ENCODE measurements at places on chromosomes 1 and 21. TPM values are rescaled to one million over a fixed set of nuclear protein-coding genes. Genes with fewer than 3 reads are reported as not detected.
A peak's percentile ranks its signal among the peaks of the same experiment; 100 is the strongest.

GRCh38 chr21:25647647-25648046 lies 8.6 kb downstream of the JAM2 start:
- H3K4me3 ChIP-seq = no peak overlapping the region
- H3K4me1 ChIP-seq = peaks cover 5% of the 10 kb centered on the region
- DNase-seq = no peak
- H3K36me3 ChIP-seq = no peaks in the 10 kb centered on the region
- H3K27me3 ChIP-seq = peaks cover 20% of the 10 kb centered on the region

MYBPH gene
- total RNA-seq = not detected

EPHA8 gene
- not detected for total RNA-seq

DNA sequence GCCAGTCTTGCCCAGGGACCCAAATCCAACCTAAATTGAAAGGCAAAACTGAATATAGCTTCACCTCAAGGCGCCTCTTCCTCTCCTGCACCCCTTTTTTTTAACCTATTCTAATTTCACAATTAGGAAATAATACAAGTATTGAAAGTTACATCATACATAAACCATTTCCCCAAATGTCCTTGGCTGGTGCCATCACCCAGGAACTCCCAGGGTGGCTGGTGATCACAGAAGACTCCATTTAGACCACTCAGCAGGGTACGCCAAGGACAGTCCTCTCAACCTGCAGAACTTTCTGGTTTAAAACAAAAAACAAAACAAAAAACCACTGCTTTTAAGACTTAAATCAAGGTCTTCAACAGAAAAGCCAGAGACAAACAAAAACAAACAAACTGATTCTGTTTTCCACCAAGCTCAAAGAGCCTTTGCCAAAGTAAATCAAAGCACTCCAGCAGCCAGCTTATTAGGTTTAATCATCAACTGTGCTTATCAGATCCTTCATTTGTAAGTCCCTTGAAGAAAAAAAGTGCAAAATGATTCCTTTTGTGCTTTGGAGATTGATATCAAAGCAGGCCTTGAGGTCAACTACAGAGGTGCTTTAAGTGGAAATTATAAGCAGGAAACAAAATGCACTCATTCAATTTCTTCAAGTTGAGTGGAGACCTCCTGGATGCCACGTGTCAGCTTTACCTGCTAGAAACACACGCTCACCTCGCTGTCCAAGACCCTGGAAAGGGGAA lies 113.0 kb downstream of the ETS2 start:
- no peaks in the 10 kb centered on the region for H3K36me3 ChIP-seq
- peaks cover 17% of the 10 kb centered on the region for H3K27me3 ChIP-seq
- DNase-seq = no peak
- H3K4me3 ChIP-seq = no peak overlapping the region

GRCh38 chr1:245458761-245459174 lies 304.0 kb downstream of the KIF26B start:
- H3K4me3 ChIP-seq = no peak overlapping the region
- no peak for DNase-seq
- no peaks in the 10 kb centered on the region for H3K36me3 ChIP-seq

- peak overlapping the region; percentile 87 for H3K4me3 ChIP-seq
- peak overlapping the region; percentile 95 for H3K27ac ChIP-seq
- no peaks in the 10 kb centered on the region for H3K36me3 ChIP-seq
- H3K27me3 ChIP-seq = no peaks in the 10 kb centered on the region
- peak; percentile 21 for DNase-seq
These were observed 188.9 kb upstream of the EDN2 start for GRCh38 chr1:41673378-41673777.

- H3K4me3 ChIP-seq = no peak overlapping the region
- no peak for DNase-seq
- H3K27me3 ChIP-seq = no peaks in the 10 kb centered on the region
- H3K4me1 ChIP-seq = no peaks in the 10 kb centered on the region
- H3K27ac ChIP-seq = no peak overlapping the region
These were observed 179.2 kb downstream of the NFIA start for GRCh38 chr1:61261595-61261994.

GRCh38 chr1:33460947-33461629 lies 11.4 kb upstream of the ZSCAN20 start:
- H3K4me3 ChIP-seq = no peak overlapping the region
- DNase-seq = no peak
- H3K27me3 ChIP-seq = peaks cover 43% of the 10 kb centered on the region
- peaks cover 17% of the 10 kb centered on the region for H3K4me1 ChIP-seq
- peaks cover 6% of the 10 kb centered on the region for H3K36me3 ChIP-seq

SLC5A9 gene
- total RNA-seq = not detected
